ENCODE measurements at places on chromosomes 16 and 17.

DNA sequence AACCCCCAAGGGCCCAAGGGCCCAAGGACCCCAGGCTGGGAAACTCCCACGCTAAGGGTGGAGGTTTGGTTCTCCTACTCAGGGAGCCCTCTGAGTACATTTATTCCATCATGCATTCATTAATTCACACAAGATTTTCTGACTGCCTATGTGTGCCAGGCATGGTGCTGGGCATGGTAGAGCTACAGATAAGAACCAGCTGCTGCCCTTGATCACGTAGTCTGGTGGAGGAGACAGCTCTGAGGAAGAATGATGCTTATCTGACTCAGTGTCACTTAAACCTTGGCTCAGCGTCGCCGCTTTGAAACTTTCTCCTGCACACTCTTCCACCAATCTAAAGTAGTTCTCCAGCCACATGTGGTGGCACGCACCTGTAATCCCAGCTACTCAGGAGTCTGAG is 3.6 kb upstream of the ARL4D start:
- no peak for DNase-seq

GRCh38 chr16:84327926-84328505 is 33.3 kb downstream of the WFDC1 start:
- no peak for DNase-seq

- DNase-seq = no peak
Measured at GRCh38 chr16:1177053-1177452, 24.1 kb downstream of the CACNA1H start.

GRCh38 chr17:77704048-77704815 is 254.3 kb upstream of the TNRC6C start:
- no peak for DNase-seq

DNA sequence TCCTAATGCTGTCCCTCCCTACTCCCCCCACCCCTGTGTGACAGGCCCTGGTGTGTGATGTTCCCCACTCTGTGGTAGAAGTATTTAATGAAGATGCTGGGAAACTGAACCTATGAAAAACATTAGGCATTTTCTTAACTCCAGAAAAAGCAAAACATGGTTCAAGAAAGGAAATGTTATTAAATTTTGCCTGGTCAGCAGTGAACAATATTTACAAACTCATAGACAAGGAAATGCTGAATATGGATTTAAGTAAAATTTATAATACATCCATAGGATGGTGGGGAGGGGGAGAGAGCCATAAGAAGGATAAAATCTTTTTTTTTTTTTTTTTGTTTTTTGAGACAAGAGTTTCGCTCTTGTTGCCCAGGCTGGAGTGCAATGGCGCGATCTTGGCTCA is 10.8 kb upstream of the CRYBA1 start:
- DNase-seq = no peak

DNA sequence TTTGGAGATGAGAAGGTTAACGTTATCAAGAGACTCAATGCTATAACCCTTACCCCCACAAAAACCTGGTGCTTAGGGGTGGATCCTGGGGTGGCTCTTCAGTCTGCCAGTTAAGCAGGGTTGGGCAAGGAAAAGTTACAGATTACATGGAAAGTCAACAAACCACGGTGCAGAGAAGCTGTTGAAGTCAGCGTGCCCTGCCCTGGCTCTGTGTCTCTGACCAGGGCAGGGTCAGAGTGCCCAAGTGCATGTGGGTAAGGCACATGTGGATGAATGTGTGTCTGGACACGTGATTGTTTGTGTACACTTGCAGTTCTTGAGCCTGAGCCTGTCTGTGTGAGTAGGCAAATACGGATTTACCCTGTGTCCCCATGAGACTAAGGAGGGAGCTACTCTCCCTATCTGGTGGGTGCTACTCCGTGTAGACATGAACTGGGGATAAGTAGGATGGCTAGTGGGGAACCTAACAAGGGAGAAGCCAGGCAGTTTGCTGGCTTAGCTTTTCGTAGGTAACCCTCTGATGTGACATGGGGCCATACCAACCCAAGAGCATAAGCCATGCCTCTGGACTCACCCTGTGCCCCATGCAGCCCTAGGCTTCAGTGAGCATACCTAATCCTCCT is 5.5 kb downstream of the IGFBP4 start:
- no peak for DNase-seq

DNA sequence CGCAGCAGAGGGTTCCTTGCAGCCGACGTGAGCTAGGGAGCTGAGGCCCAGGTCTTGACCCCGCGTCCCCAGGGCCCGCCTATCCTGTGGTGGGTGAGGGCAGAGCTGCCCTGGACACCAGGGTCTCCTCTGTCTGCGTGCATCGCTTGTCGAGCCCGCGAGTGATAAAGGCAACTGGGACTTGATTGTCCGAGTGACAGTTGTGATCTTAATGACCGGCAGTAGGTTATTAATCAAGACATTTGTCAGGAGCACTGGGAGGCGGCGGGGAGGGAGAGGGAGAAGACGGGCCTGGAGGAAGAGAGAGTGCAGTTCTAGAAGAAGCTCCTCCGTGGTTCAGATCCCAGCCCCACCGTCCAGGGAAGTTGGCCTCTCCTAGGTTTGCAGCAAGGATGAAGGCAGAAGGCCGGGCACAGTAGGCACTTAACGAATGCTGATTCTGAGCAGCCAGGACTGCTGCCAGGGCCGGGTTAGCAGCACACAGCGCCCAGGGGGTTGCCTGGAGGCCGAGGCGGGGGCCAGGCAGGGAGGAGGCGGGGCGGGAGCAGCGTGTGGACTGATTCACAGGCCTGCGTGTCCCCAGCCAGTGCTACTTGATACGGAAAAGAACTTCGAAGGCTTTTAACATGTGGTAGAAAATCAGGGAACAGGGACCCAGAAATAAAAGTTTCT is 11.3 kb upstream of the GSE1 start:
- DNase-seq = no peak

DNA sequence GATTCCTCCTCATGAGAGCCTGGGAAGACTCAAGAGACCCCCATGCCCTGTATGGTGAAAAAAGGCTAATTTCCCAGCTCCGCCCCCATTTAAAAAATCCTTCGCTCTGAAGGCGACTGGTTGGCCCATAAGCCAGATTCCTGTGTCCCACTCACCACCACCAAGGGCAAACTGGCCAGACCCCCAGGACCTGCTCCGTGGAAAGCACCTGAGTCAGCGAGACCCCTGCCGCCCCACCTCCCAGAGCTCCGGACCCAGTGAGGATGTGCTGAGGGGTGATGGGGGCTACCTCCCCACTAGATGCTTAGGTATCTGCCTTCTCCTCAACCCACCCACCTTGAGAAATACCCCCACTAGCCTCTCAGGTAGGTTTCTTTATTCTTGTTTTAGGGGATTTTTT is 42.2 kb downstream of the RBFOX3 start:
- no peak for DNase-seq

DNA sequence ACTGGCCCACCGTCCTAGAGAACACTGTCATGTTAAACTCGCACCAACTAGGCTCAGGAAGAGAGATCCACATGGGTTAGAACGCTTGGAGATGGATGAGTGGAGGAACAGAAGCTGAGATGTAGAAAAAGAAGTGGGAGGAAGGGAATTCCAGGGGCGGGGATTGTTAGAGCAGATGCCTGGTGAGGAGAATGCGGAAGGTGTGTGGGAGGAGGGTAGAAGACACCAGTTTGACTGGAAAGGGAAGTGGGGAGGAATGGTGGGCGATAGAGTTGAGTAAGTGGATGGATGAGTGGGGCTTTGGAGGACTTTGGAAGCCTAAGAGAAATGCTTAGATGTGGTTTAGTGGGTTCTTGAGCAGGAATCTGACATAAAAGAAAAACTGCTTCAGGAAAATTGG is 37.4 kb downstream of the DHX38 start:
- no peak for DNase-seq
